ENCODE measurements at places on chromosomes 6 and 20.
A peak's percentile ranks its signal among the peaks of the same experiment; 100 is the strongest.

- no peak for DNase-seq
These were observed 23.7 kb upstream of the KIF16B start for GRCh38 chr20:16596991-16597390.

- DNase-seq, result no peak
These were observed 207.1 kb upstream of the RREB1 start for GRCh38 chr6:6900569-6901204.

DNA sequence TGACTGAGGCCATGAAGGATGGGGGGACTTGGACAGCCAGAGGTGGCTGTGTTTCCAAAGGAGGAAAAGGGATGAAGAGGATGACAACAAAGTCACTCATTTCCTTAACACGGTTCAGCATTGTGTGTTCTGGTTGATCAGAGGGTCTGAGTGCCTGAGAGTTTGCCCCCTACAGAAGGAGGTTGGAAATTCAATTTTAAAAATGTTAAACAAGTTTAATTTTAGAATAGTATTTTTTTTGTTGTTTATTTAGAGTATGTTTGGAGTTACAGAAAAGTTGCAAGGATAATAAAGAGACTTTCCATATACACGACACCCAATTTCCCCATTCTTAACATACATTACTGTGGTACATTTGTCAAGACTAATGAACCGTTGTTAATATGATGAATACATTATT, 10.3 kb upstream of the VAPB start:
- DNase-seq, result no peak

- no peak for DNase-seq
These were observed 60.5 kb downstream of the ZMYND8 start for GRCh38 chr20:47295921-47296426.

DNA sequence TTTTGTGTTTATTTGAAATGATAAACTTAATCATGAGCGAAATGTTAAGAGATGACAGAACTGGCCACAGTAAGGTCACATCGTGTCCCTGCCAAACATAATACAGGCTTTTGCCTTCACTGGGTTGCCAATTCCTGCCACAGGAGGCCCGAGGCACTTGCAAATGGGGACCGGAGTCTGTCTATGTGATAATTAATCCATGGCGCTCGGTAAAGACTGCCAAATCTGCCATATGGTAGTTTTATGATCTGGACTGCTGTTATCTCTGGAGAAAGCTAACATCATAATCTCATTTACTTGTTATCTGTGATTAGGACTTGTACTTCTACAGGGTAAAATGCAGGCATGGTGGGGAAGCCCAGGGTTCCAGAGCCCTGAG, 170.5 kb upstream of the TSHZ2 start:
- no peak for DNase-seq

- DNase-seq, result peak; percentile 1
These were observed 136.6 kb downstream of the COL9A1 start for GRCh38 chr6:70166088-70166958.

GRCh38 chr20:61918548-61918947, 147.1 kb downstream of the TAF4 start:
- no peak for DNase-seq

DNA sequence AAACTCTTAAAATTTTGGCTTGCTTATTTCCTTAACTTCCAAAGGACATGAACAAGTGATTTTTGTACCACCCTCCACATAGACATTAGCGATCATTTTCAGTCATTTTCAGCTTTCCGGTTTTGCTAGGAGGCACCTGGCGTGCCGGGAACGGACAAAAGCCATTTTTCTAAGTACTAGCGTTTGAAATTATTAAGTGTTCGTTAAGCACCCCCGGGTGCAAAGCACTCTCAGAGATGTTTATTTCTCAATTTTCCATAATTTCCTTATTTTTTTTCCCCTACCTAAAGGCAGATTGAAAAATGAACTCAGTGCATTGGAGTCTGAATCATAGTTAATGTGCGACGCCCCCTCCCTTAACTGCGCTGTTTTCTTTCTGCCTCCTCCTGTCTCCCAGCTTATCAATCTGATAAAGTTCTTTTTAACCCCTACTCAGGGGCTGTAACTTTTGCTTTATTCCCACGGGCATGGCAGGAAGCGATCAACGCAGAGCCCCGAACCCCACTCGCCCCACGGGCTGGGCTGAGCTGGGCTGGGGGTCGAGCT, 58.2 kb downstream of the ZNF831 start:
- no peak for DNase-seq

GRCh38 chr20:4883546-4883945, 117.8 kb downstream of the SLC23A2 start:
- DNase-seq, result no peak

- DNase-seq, result no peak
These were observed 254.4 kb downstream of the RIMS1 start for GRCh38 chr6:72140795-72141194.

GRCh38 chr6:10478187-10479040, 42.7 kb upstream of the GCNT2 start:
- peak; percentile 39 for DNase-seq

DNA sequence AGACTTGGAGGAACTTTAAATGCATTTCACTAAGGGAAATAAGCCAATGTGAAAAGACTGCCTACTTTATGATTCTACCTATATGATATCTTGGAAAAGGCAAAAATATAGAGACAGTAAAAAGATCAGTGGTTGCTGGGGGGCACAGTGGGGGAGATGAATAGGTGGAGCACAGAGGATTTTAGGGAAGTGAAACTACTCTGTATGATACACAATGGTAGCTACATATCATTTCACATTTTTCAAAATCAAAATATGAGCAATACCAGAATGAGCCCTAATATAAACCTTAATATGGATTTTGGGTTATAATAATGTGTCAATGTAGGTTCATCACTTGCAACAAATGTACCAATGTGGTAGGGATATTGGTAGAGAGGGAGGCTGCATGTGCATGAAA, 161.4 kb upstream of the HTR1E start:
- no peak for DNase-seq

DNA sequence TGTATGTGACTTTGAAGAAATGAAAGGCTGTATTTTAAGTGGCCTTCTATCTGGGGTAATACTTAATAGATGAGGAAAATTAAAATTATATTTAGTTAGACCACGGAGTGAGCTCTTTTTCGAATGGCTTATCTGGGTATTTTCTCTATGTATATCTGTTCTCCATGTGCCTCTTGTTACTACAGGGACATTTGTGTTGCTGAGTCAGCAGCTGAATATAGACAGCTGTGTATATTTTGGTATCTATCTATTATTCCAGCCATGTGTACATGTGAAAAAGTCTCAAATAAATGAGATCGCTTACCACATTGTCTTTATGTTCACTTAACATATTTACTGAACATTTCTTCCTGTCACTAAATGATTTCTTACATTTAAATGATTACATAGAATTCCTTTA, 57.2 kb downstream of the TMEM200A start:
- no peak for DNase-seq

DNA sequence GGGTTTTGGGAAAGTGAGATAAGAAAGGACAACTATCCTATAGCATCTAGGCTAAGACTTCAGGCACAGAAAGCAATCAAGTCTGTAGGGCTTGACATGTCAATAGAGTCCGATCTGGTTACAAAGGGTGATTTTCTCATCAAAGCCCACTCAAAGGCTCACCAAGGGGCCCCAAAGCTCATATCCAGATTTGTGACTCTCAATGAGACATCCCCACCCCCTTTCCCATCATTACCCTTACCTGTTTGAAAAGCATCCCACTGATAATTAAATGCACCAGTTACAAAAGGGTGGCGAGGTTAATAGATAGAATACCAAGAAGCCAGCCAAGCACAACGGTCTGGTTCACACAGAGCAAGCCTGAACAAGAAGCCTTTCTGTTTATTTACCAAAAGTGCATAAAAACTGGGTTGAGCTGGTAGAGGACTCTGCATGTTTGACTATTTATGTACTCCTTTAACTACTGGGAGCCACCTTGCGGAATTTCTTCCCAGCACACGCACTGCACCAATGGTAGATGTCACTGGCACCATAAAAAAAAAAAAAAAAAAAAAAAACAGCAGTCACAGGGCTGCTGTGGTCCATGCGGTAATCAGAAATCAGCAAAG, 6.1 kb downstream of the JAG1 start:
- DNase-seq, result no peak

- no peak for DNase-seq
These were observed 58.4 kb upstream of the BLCAP start for GRCh38 chr20:37586078-37586477.

DNA sequence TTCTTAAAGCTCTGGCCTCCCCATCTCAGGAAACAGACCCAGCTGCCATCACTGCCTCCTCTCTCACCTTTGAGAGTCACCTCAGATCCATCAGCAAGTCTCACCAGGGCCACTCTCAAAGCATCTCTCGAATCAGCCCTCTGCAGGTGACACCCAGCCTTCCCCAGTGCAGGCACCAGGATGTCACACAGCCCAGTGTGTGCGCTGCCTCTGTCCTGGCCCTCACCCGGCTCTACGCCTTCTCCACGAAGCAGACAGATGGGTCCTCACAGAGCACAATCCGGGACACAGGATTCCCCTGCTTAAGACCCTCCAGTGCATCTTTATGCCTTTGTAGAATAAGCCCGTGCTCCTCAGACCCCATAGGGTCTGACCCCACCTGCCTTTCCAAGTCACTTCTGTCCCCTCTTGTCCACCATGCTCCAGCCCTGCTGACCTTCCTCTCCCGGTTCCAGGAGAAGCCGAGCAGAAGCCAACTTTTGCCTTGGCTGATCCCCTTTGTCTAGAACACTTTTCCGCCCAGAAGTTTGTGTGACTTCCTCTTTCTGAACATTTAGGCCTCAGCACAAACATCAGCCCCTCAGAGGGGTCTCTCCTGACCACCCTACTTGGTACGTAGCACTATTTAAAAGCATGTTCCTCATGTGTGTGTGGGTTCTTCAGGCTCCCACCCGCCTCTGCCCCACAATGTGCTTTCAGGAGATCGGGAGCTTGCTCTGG, 60.2 kb downstream of the PSMG4 start:
- DNase-seq, result no peak

GRCh38 chr6:44072959-44073611, 54.2 kb downstream of the MRPL14 start:
- peak; percentile 78 for DNase-seq

DNA sequence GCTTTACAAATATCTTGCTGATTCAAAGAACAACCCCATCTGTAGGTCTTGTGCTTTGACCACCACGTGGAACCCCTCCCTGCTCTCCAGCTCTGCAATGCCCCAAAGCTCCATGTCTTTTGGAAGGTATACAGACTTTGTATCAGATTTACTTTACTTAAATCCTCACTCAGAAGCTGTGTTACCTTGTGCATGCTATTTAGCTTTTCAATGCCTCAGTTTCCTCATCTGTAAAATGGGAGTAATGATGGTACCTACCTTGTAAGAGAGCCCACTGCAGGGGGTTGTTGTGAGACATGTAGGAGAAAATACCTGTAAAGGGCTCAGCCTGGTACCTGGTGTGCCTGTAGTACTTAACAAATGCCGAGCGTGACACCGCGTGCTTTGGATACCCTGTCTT, 200.2 kb upstream of the CHD6 start:
- no peak for DNase-seq

DNA sequence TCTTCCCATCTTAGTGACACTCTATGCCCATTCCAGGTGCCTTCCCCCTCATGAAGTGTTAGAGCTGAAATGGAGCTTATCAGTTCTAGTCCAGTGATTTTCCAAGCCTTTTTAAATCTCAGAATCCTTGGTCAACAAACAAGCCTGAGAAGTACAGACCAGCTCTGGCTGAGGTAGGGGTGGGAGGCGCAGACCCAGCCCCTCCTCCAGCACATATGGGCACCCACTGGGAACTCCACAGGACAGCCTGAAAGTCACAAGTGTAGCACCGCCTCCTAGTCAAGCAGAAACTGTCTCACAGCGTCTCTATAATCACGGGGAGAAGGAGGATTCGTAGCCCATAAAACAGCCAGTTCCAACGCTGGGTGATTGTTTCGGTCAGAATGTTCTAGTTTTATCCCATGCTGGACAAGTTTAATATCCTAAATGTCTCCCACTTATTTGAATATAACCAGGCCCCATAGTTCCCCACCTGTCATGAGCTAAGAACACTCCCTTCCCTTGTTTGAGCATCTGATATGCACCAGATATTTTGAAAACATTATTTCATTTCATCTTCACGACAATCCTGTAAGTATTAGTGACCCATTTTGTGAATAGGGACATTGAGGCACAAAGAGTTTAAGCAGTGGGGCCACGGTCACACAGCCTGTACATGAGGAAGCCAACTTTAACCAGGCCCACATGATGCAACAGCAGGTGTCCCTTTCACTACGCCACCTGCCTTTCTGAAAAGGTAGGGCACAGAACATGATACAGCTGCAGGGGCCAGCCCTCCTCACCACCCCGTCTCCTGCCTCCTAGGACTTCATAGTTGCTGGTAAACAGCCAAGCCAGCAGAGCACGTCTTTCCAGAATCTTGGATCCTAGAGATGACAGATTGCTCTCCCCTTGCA, 40.1 kb downstream of the TRAF3IP2 start:
- DNase-seq, result peak; percentile 17

DNA sequence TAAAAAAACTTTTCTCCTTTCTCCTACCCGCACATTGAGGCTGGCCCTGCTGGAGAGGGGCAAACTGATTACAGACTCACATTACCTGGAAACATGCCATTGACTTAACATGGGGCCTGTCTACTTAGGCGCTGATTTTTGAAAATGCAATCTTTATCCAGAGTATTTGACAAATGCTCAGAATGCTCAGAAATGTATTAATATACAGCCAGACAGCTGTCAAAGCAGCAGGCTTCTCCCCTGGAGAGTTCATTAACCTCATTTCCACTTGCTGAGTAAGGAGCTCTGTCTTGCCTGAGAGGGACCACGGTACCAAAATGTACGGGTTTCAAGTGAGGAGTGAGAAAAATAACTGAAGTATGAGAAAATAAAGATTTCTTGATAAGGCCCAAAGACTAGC, 95.7 kb downstream of the PAX1 start:
- DNase-seq, result no peak

- DNase-seq, result no peak
These were observed 164.5 kb downstream of the CD83 start for GRCh38 chr6:14281811-14282660.

All from CD4-positive, alpha-beta T cell treated with Interleukin-10 for 1 hour (primary cell).